Smooth muscle cell of the umbilical artery (primary cell): ENCODE measurements at places on chromosomes 4 and X. TPM values are rescaled to one million over a fixed set of nuclear protein-coding genes. Genes with fewer than 3 reads are reported as not detected.

Gene FAM50A
- 73.1 and 81.4 TPM in 2 replicates for total RNA-seq

Gene RRAGB
- 20.3 and 35.3 TPM in 2 replicates for total RNA-seq

Gene ERCC6L
- 0.30 and 3.7 TPM in 2 replicates for total RNA-seq

Gene SH3TC1
- total RNA-seq, result 5.1 and 5.3 TPM in 2 replicates

Gene CPE
- 8.0 and 10.5 TPM in 2 replicates for total RNA-seq

Gene RBM47
- total RNA-seq, result 3.2 and 7.1 TPM in 2 replicates

Gene MAGEB2
- total RNA-seq, result not detected in 2 replicates

Gene BEND4
- not detected in 2 replicates for total RNA-seq

Gene ZBED1
- 27.9 and 44.9 TPM in 2 replicates for total RNA-seq
